ENCODE measurements at places on chromosomes 2 and 18.

GRCh38 chr2:237227592-237228280 is 142.0 kb downstream of the COPS8 start:
- DNase-seq = no peak

GRCh38 chr2:47218066-47218581 is 63.0 kb upstream of the STPG4 start:
- DNase-seq = no peak

GRCh38 chr18:37403788-37404187 is 161.8 kb downstream of the CELF4 start:
- DNase-seq = no peak

DNA sequence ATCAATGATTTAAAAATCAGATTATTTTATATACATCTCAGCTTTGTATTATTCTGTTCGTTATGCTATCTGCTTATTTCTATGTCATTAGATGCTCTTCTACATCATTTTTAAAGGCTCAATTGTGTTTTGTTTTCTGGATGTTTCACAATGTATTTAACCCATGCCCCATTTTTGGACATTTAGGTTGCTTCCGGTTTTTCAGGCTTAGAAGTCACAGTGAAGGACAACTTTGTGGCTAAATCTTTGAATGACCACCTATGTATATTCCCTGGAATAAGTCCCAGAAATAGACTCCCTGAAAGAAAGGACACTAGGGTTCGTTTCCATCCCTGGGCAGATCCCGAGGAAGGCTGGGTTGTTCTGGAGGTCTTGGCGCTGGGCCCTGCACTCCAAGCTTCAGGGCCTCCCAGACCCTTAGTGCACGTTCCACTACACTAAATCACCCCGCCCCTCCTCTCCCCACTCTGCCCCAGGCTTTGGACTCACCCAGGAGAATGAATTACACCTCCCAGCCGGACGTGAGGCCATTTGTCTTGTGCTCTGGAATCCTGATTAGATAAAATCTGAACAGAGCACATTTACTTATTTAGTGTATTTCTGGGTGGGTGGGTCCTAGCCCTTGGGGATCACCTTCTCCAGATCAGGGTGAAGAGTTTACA is 188.2 kb downstream of the ZFP36L2 start:
- no peak for DNase-seq

GRCh38 chr2:121771976-121772742 is 16.7 kb downstream of the TSN start:
- DNase-seq = no peak

DNA sequence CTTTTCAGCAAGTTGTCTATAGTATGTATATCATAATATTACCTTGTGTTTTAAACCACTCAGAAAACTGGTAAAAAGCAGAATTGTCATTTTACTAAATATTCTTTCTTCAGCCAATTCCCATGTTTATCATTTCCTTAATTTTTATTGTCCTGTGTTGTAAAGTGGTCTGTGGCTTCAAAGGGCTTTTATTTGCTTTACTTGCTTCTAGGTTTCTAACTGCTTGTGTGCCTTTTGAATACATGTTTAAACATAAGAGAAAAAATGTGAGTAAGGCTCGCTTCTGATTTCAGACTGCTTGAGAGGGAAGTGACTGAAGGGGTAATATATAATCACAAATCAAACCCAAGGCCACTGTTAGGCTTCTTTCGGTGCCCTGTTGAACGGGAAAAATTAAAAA is 407.5 kb upstream of the NRP2 start:
- no peak for DNase-seq

GRCh38 chr2:71778514-71778913 is 325.2 kb downstream of the DYSF start:
- DNase-seq = no peak

- no peak for DNase-seq
Measured at GRCh38 chr2:223019987-223020717, 31.8 kb upstream of the KCNE4 start.

DNA sequence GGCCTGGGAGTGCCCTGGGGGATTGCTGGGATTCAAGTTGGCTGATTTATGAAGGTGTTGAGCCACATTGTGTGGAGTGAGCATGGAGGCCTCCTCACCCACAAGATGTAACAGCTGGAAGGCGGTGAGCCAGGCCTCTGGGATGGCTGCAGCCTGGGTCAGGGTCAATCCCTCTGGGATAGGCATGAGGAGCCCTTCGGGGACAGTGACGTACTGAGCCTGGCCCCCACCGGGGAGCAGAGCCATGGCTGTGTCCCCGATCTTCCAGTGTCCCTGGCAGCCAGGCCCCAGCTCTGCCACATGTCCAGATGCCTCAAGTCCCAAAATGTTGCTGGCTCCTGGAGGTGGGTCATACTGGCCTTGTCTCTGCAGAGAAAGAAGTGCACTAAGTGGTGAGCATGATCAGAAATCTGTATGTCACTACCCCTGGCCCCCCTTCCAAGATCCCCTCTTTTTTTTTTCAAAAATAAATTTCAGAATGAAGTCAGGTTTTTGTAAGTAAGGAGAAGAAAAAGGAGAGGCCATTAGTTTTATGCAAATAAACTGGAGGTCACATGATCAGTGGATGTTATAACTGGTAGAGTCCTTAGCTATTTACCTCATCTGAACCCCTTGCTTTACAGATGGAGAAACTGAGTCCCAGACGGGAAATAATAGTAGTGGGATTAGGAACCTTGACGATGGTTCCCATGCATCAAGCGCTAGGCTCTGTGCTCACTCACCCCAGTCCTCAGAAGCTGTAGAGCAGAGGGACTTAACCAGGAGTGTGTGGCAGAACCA is 1.7 kb downstream of the TP53I3 start:
- no peak for DNase-seq

DNA sequence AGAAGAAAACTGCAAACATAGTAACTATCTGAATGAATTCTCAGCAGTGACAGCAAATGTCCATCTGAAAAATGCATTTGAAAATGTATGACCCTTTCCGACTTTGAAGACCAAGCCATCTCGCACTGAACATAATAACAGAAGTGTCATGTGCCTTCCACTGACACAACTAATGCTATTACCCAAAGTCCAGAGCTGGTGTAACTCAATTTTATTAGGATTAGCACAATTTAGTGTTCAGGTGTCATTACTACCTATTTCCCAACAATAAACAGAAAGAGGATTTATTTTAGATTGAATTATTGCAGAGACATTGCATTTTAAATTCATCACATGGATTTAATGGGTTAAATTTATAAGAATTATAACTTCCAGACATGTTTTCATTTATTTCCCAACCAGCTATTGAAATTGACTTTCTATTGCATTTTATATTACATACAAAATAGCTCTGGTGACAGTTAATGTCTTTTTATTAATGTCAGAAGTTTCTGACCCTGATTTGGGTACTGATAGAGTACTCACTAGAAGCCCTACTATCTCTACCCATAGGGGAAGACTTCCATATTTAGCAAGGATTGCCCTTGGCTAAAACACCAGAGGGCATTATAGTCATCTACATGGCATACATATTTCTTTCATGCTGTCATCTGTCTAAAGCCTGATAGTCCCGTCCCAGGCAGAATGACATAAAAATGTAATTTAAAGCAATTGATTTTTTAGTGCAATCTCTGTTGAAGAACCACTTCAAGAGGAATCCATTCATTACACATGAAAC is 7.0 kb upstream of the STK39 start:
- DNase-seq = no peak

DNA sequence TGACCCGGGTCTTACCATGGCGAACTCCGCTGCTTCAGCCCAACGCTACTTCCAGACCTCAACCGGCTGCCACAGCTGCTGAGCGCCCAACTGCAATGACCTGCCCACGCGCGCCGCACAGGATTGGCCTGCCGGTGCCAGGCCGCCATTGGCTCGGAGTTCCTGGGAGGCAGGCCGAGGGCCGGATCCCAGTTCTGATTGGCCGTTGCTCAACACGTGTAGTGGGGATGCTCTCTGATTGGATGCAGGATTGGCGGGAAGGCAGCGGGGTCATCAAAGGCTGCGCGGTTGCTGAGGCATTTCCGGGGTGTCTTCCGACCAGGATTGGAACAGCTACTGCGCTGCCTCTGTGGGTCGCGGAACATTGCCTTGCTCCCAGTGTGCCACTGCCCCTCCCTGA is at the start of gene TUBA3E:
Gene TUBA3E (minus strand): TSS at position 97 of the 400 bp plus-strand sequence. CDS start 79 bp downstream, at position 18.
- no peak for DNase-seq

DNA sequence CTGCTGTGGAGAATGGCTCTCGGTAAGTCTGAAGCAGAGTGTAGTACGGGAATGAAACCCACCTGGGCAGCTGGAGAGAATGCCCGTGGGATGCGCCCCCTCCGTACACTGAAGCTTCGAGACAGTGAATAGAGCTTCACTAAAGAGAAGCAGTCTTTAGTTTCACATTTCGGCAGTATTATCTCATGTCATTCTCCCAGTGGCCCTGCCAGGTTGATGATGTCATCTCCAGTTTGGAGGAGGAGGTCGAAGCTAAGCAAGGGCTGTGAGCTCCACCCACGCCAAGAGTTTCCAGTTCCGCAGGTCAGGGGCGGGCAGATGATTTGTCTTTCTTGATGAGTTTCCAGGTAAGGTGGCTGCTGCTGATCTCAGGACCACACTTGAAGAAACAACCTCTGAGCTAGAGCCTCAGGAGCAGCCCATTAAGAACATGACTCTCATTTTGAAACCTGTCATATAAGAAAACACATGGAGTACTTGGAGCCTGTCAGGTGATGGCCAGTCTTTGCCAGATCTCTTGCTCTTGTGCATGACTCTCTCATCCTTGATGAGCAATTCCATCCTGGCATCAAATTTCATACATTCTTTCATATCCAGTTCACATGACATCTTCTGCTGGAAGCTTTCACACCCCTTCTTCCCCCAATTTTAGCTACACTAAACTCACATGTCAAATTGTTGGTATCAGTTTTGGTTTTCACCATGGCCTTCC is 475.0 kb downstream of the RNF144A start:
- no peak for DNase-seq

DNA sequence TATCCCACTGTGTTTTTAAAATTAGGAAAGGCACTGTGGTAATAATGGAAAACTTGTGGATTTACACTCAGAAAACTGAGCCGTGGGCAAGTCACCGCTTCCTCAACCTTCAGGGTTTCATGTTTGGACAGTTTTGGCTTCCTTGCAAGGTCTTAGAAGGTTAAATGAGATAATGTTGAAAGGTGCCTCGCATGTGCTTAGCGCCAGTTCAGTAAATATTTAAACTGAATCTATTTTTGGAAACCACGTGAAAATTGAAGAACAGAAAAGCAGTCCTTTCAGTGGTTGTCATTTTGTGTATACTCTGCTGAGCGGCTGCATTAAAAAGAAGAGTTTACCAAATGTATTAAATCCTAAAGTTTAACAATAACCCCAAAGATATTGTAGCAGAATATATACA is 15.2 kb upstream of the AGAP1 start:
- DNase-seq = no peak

DNA sequence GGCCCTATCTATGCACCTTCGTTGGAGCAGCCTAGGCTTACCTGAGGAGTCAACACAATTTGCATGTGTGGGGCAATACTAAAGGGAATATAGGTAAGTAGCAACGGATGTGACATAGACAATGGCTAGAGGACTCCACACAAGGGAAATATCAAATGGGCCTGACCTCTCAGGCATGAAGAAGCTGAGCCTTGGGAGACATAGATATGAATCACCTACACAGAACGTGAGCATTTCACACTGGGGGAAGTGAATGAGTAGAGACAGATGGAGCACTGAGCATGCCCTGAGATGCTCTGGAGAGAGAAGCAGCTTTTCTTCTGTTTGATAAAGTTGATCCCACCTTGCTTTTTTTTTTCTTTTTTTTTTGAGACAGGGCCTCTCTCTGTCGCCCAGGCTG is 97.9 kb downstream of the ATL2 start:
- DNase-seq = no peak

DNA sequence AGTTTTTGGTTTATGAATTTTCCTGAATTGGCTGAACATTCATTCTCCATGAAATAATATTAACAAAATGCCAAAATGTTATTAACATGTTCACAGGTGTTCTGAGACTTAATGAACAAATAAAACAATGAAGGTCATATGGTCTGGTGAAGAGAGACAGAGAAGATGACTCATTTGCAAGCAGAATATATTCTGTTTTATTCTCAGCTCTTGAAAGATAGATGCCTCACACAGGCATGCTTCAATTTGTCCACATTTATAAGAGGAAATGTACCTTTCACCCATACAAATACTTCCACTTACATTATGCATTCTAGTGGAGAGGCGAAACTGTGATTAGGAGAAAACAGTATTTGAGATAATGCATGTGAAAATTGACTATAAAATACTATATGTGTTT is 75.4 kb upstream of the PGAP1 start:
- no peak for DNase-seq

DNA sequence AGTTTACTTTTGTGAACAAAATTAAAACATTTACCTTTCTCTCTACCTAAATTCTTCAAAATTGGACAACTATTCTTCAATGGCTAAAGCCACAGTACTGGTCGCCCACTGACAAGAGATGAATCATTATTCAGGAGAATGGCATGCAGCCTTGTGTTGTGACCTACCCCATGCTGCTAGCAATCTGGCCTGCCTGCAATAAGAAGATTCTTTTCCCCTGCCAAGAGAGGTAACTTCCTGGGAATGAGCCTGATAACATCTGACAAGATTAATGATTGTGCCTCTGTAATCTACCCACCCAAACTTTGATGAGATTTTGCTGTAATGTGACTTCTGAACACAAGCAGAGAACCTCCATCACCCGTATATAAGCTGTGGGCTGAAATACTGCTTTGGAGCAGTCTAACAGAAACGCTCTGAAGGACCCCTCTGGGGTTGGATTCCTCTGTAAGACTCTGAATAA is 47.0 kb upstream of the ST3GAL5 start:
- no peak for DNase-seq

DNA sequence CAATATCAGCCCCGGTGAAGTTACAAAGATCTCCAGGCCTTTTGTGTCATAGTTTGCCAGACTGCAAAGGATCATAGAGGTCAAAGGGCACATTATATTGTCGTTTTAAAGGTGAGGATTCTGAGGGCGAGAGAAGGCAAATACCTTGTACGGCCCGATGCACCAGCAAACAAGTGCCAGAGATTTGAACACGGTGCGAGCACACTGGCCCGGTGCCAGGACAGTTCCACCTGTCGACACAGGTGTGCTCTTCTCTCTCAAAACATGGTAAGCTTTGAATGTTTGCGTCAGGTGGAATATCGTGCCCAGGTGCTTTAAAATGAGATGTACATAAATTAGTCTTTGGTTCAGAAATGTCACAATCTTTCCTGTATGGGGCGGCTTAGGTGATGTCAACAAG is 776.1 kb upstream of the ID2 start:
- no peak for DNase-seq

DNA sequence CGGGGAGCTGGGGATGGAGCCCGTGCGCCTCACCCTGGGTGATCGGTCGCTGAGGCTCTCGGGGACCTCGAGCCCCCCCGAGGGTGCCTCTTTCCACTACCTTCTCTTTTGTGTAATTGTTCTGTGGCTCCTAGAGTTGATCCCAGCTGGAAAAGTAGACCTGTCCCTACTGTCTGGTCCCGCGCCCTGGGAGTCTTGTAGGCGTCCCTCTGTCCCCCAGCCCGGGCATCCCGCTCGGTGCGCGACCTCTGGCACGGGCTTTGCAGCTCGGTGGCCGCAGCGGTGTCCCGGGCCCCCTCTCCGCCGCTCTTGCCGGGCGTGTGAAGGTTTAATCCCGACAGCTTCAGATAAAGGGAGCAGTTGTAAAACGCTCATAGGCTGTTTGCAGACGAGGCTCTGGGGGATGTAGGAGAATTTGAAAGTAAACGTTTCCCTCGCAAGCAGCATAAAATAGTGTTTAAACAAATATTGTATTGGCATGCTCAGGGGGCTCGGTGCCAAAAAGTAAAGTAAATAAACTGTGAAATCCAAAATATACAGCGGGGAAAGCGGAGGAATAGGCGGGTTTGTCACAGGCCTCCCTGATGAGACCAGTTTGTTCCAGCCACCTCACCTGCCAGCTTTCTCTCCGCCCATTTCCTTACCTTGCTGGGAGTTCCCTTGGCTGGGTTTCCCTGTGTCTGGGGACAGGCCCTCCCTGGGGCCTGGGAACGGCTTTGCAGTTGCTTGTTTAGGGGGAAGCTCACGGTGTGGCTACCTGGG is 1.9 kb downstream of the GLI2 start:
- no peak for DNase-seq
